ENCODE measurements at places on chromosomes 3 and 15.

DNA sequence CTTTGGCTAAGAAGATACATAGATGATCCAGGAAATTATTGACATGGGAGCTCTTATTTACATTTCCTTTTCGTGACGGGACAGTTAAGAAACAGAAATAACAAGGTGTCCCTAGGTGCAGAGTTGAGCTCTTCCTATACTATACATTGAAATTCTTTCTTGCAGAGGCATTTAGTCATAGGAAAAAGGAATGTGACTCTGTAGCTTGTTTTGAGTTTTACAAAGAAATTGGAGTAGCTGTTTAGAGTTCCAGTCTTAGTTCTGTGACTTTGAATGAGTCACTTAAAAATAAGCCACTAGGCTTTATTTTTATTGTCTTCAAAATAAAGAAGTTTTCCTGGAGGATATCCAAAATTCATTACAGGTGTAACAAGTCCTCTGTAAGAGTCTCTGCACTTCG, 723.5 kb upstream of the SGO1 start:
- DNase-seq, result no peak

DNA sequence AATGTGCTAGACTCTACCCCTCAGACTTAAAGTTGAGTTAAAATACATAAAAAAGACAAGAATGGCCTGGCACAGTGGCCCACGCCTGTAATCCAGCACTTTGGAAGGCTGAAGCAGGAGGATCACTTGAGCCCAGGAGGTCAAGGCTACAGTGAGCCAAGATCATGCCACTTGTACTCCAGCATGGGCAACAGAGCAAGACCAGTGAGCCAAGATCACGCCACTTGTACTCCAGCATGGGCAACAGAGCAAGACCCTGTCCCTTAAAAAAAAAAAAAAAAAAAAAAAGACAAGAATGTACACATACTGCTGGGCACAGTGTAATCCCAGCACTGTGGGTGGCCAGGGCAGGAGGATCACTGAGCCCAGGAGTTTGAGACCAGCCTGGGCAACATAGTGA, 17.4 kb downstream of the DIS3L start:
- no peak for DNase-seq

- DNase-seq, result no peak
These were observed 57.2 kb upstream of the MCF2L2 start for GRCh38 chr3:183485585-183485984.

GRCh38 chr3:194269610-194270145, 81.5 kb downstream of the CPN2 start:
- DNase-seq, result no peak

GRCh38 chr3:86989611-86990010, 1.3 kb downstream of the VGLL3 start:
- DNase-seq, result no peak

GRCh38 chr3:188680189-188680588, 491.6 kb upstream of the TPRG1 start:
- DNase-seq, result no peak

GRCh38 chr3:59970376-59970775, 920.6 kb upstream of the CFAP20DC start:
- DNase-seq, result no peak

DNA sequence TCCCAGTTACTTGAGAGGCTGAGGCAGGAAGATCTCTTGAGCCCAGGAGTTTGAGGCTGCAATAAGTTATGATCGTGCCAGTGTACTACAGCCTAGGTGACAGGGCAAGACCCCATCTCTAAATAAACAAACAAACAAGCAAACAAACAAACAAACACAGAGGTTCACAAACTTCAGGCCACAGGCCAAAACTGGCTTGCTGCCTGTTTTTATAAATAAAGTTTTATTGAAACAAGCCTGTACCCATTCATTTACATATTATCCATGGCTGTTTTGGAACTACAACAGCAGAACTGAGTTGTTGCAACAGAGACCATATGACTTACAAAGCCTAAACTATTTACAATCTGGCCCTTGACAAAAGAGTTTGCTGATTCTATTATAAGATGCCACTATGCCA, 6.5 kb downstream of the DYNC1LI1 start:
- no peak for DNase-seq

DNA sequence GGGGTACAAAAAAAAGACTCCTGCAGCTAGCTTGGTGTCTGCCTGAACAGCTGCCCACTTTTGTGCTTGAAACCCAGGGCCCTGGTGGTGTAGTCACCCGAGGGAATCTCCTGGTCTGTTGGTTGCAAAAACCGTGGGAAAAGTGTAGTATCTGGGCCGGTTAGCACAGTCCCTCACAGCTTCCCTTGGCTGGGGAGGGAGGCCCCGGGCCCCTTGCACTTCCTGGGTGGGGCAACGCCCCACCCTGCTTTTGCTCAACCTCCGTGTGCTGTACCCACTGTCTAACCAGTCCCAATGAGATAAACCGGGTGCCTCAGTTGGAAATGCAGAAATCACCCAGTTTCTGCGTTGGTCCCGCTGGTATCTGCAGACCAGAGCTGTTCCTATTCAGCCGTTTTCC, 211.7 kb upstream of the ZPLD1 start:
- no peak for DNase-seq

GRCh38 chr15:25469377-25469776, 30.6 kb upstream of the UBE3A start:
- DNase-seq, result no peak

DNA sequence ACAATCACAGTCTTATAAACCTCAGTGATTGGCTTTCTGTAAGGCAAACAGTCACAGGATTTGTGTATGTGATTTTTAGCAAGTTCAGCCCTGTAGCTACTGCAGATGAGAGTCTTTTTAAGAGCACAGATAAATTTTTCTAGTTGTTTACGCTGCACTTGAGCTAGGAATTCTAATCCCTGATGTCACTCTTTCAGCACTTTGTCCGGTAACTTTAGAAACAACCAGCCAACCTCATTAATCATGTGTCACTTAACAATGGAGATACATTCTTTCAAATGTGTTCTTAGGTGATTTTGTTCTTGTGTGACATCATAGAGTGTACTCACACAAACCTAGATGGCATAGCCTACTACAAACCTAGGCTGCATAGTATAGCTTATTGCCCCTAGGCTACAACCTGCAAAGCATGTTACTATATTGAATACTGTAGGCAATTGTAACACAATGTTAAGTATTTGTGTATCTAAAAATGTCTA, 36.8 kb upstream of the GOLGA6L2 start:
- DNase-seq, result no peak

- DNase-seq, result no peak
These were observed 25.4 kb upstream of the SEMA6D start for GRCh38 chr15:47691882-47692281.

DNA sequence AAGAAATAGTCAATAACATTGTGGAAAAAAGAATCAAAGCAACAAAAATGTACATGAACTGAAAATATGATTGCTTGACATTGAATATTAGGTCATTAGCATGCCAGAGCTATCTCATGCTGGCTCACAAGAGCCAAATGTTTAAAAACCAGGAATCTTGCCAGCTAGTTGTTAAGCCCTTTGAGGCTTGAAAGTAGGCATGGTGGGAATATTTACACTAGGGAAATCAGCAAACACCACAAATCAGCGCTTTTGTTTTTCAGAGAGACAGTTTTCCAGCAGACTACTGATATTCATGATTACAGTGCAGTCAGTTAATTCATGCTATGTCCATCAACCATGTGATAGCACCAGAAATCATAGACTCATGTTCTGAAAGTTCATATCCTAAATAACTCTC, 144.8 kb downstream of the ARPP21 start:
- no peak for DNase-seq

DNA sequence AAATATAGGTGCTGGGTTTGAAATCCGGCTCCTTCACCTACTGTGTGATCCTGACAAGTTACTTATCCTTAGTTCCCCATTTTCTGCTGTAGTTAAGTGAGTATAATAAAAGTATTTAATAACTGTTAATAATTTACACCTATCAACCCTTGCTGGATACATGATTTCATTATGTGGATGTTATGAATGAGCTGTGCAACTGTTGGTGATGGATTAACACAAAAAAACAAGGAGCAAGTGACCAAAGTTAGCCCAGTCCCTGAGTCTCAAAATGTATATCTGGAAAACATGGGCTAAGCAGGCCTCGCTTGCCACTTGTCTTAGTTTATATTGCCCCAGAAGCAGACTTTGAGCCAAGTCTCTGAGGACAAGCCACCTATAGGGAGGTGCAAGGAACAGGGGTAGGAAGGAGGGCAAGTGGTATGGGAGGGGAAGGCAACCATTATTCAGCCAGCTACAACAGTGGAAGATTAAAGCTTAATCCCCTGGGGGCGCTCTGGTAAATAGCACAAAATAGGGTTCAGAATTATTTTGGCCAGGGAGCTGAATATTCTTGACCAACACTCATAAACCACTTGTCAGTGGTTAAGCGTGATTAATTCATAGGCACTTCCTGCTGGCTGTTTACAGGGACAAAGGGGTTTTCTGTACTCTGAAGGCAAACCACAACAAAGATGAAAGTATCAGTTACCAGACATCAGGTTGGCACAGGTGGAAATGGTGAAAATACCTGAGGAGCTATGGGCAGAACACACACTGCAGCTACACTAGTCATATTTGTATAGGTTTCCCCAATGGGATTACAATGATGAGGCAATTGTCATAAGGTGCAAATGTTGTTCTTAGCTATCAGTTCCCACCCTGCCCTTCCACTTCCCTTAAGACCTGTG, 76.2 kb downstream of the TRIM42 start:
- DNase-seq, result no peak

DNA sequence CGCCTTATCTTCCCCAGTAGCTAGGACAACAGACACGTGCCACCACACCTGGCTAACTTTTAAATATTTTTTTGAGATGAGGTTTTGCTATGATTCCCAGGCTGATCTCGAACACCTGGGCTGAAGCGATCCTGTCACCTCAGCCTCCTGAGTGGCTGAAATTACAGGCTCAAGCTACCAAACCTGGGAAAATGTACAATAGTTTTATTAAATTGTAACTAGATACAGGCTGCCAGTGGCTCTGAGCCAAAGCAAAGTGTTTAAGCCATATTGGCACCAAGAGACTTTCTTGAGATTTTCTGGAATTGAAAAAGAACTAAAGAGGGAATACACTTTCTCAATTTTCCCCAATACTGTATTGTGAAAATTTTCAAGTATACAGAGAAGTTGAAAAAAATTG, 204.3 kb downstream of the SUCLG2 start:
- DNase-seq, result no peak

DNA sequence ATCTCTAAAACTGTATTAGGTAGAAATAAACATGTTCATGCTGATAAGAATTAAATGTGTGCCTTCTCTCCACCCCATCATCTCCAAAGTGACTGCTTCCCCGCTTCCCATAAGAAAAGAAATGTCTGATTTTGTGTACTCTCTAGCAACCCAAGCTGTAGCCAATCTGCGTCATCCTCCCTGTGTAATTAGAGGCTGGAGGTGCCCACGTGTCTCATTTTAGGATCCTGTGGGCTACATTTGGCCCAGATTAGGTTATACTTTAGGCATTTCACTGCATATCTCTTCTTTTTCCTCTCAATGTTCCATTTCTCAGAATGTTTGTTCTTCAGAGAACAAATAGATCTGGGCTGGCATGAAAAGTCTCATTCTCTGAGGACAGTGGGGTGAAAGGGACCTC, 19.3 kb upstream of the ZNF148 start:
- DNase-seq, result no peak

Measured in stimulated activated CD8-positive, alpha-beta memory T cell treated with anti-CD3 and anti-CD28 coated beads, Interleukin-15, amount 100 ng/mL, for 24 hours (primary cell).